HepG2 (cell line): ENCODE measurements at places on chromosomes 12 and 14. TPM values are rescaled to one million over a fixed set of nuclear protein-coding genes. Genes with fewer than 3 reads are reported as not detected.

The TBC1D30 gene
- polyA plus RNA-seq: 0.35 and 0.67 TPM in 2 replicates

The C12orf54 gene
- not detected in 2 replicates for polyA plus RNA-seq

The RD3L gene
- polyA plus RNA-seq: not detected in 2 replicates

The EMP1 gene
- polyA plus RNA-seq: 0.61 and 0.76 TPM in 2 replicates

The HVCN1 gene
- 0.88 and 1.3 TPM in 2 replicates for polyA plus RNA-seq

The KRT2 gene
- polyA plus RNA-seq: not detected in 2 replicates

The GNB3 gene
- polyA plus RNA-seq: 3.6 and 3.8 TPM in 2 replicates

The GLIPR1L1 gene
- polyA plus RNA-seq: not detected in 2 replicates

The OTX2 gene
- not detected in 2 replicates for polyA plus RNA-seq

The CMTM5 gene
- not detected in 2 replicates for polyA plus RNA-seq

The LMBR1L gene
- polyA plus RNA-seq: 65.9 and 79.6 TPM in 2 replicates

The FGD4 gene
- polyA plus RNA-seq: 4.7 and 6.6 TPM in 2 replicates

The ADAM20 gene
- 0.08 and 0.09 TPM in 2 replicates for polyA plus RNA-seq
